ENCODE measurements at places on chromosomes 16 and 17. TPM values are rescaled to one million over a fixed set of nuclear protein-coding genes. Genes with fewer than 3 reads are reported as not detected.
A peak's percentile ranks its signal among the peaks of the same experiment; 100 is the strongest.

- peaks cover 47% of the 10 kb centered on the region for H3K4me1 ChIP-seq
- no peak for DNase-seq
- peak overlapping the region; percentile 42 for H3K4me3 ChIP-seq
- H3K27ac ChIP-seq = peak overlapping the region; percentile 68
Measured at GRCh38 chr17:77420804-77421629, 280.2 kb downstream of the SEC14L1 start.

The CRYBA1 gene
- total RNA-seq = not detected

- no peak overlapping the region for H3K27ac ChIP-seq
- DNase-seq = no peak
- H3K27me3 ChIP-seq = peaks cover 96% of the 10 kb centered on the region
- H3K4me1 ChIP-seq = peaks cover 45% of the 10 kb centered on the region
Measured at GRCh38 chr17:48601539-48602425, 3.0 kb downstream of the HOXB6 start.

DNA sequence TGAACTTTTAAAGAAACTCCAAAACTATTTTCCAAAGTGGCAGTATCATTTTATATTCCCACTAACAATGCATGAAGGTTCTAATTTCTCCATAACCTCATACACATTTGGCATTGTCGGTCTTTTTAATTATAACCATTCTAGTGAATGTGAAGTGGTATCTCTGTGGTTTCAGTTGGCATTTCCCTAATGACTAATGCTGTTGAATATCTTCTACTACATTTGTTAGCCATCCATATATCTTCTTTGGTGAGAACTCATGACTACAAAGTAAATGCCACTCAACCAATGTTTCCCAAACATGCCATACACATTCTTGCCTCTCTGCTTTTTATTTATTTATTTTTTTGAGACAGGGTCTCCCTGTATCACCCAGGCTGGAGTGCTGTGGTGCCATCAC lies 31.7 kb upstream of the TAOK1 start:
- DNase-seq = no peak
- peaks cover 7% of the 10 kb centered on the region for H3K4me1 ChIP-seq

The TPPP3 gene
- not detected for total RNA-seq

The SLC5A10 gene
- total RNA-seq = not detected

GRCh38 chr17:72723711-72724110 lies 368.8 kb downstream of the SLC39A11 start:
- no peak overlapping the region for H3K4me3 ChIP-seq
- no peaks in the 10 kb centered on the region for H3K27me3 ChIP-seq
- no peak for DNase-seq
- H3K4me1 ChIP-seq = peaks cover 67% of the 10 kb centered on the region
- no peak overlapping the region for H3K27ac ChIP-seq

DNA sequence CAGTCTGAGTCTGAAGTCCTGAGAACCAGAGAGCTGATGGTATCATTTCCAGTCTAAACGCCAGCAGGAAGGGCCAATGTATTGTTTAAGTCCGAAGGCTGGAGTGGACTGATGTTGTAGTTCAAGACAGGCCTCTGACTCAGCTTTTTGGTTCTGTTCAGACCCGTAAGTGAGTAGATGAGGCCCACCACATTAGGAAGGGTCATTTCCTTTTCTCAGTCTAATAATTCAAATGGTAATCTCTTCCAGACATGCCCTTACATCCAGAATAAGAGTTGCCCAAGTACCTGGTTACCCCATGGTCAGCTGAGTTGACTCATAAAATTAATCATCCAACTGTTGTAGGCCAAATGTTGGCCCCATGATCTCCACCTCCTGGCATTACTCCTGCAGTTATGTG lies 442.6 kb upstream of the HSBP1 start:
- no peaks in the 10 kb centered on the region for H3K36me3 ChIP-seq
- H3K27me3 ChIP-seq = no peaks in the 10 kb centered on the region
- H3K4me1 ChIP-seq = no peaks in the 10 kb centered on the region
- no peak overlapping the region for H3K27ac ChIP-seq
- no peak for DNase-seq
- no peak overlapping the region for H3K4me3 ChIP-seq

GRCh38 chr16:24896439-24896838 lies 50.7 kb downstream of the SLC5A11 start:
- H3K4me3 ChIP-seq = no peak overlapping the region
- H3K4me1 ChIP-seq = no peaks in the 10 kb centered on the region
- H3K27me3 ChIP-seq = no peaks in the 10 kb centered on the region
- no peak for DNase-seq

Measured in activated CD8-positive, alpha-beta memory T cell treated with anti-CD3 and anti-CD28 coated beads, Interleukin-2, amount 10 ng/mL, durations not matched to agents 7 days and 5 days (primary cell).